Lung microvascular endothelial cell (primary cell): ENCODE measurements at places on chromosomes 7 and 10. TPM values are rescaled to one million over a fixed set of nuclear protein-coding genes. Genes with fewer than 3 reads are reported as not detected.

Gene AKR1D1
- not detected in 2 replicates for total RNA-seq

Gene OGDHL
- total RNA-seq = 0.20 and 0.22 TPM in 2 replicates

Gene SUN3
- not detected in 2 replicates for total RNA-seq

Gene CLDN4
- total RNA-seq = under 0.01 TPM in 1 of 2 replicates, not detected in the other

Gene C7orf33
- total RNA-seq = not detected in 2 replicates

Gene ENKUR
- total RNA-seq = 0.20 and 0.44 TPM in 2 replicates

DNA sequence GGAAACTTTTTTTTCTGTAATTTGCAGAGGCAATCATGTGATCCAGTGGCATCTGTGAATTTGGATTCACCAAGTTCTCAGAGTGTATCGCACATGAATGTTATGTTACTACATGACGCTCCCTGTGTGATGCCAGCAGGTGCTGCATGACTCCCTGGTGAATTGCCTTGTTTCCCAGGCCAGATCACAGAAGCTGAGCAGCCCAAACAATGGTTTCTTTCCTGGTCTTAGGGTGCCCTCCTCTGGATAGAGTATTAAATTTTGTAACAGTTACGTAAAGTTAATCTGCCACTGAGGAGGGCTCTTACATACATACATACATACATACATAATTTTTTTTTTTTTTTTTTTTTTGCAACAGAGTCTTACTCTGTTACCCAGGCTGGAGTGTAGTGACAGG is 3.6 kb downstream of the ZSCAN21 start:
- DNase-seq = peak; percentile 86

- DNase-seq = no peak
Measured at GRCh38 chr10:25824050-25824449, 110.0 kb upstream of the MYO3A start.

DNA sequence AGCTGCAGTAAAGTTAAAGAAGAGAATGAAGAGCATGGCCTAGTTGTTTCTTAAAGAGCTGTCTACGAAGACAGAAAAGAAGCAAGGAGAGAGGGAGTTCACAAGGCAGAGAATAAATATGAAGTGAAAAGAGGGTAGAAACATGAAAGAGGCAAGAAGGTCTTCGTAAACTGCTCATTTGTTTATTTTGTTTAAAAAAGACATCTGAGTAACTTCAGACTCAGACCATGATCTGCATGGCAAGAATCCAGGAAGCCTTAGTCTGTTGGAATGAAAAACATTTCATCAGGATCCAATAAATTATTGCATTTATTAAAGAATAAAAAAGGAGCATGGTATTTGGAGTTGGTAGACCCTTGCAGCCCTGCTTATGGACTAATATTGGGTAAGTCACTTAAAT is 151.1 kb downstream of the SEM1 start:
- DNase-seq = no peak

DNA sequence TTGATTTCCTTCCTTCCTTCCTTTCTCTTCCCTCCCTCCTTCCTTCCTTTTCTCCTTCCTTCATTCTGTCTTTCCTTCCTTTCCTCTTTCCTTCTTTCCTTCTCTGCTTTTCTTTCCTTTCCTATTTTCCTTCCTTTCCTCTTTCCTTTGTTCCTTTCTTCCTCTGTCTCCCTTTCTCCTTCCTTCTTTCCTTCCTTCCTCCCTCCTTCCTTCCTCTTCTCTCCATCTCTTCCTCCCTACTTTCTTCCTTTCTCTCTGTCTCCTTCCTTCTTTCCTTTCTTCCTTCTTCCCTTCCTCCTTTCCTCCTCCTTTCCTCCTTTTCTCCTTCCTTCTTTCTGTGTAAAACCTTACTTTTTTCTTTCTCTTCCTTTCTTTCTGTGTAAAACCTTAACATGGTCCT is 32.3 kb upstream of the NPTX2 start:
- no peak for DNase-seq

GRCh38 chr10:16886031-16886430 is 68.8 kb upstream of the RSU1 start:
- DNase-seq = no peak

DNA sequence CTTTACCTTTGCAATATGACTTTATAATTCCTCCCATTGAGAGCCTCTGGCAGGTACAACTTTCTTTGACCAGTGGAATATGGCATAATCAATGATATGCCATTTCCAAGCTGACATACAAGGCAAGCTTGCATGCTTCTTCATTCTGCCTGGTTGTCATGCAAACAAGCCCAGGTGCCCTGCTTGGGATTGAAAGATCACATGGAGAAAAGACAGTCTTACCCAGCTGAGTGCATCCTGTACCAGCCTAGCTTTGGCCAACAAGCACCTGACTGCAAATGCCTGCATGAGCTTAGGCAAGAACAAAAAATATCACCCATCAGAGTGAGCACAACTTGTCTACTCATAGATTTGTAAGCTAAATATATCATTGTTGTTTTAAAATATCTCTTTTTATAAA is 82.9 kb upstream of the KCND2 start:
- no peak for DNase-seq

GRCh38 chr7:99493823-99494222 is 6.3 kb downstream of the ZNF394 start:
- no peak for DNase-seq

GRCh38 chr10:1468811-1469210 is 268.5 kb downstream of the ADARB2 start:
- no peak for DNase-seq

DNA sequence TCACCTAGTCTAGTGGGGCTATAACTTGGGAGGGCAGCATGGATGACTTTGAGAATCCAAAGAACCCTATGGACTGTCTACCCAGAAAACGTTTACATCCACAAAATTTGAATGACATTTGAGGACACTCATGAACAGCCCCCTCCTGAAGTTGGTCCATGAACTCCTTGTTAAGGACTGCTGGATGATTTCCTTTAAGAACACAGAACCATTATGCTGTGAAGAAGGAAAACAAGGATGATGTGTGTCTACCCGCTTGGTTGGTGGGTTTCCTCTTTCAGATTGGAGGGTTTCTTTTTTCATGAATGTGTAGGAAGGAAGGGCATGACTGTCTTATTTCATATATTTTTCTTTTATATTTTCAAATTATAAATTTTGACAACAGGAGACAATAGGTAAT is 58.3 kb downstream of the ARID5B start:
- DNase-seq = no peak

GRCh38 chr7:102849079-102849478 is 63.7 kb upstream of the LRRC17 start:
- no peak for DNase-seq
